ENCODE measurements at places on chromosomes 4 and X.

- DNase-seq: no peak
These were observed 340.0 kb downstream of the FBXW7 start for GRCh38 chr4:152195888-152196287.

DNA sequence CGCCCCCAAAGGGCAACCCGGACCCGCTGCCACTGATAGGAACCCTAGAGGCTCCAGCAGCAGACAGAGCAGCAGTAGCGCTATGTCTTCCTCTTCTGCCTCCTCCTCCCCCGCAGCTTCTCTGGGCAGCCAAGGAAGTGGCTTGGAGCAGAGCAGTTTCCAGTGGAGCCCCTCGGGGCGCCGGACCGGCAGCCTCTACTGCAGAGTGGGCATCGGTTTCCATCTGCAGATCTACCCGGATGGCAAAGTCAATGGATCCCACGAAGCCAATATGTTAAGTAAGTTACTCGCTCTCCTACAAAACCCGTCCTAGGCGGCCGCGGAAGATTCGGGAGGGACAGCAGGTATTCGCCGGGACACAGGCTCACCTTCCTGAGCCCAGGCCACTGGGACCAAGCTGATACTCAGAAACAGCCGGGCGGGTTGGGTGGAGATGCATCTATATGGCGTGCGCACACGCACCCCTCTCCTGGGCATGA is 477 bp downstream of the FGF5 start:
- no peak for DNase-seq

DNA sequence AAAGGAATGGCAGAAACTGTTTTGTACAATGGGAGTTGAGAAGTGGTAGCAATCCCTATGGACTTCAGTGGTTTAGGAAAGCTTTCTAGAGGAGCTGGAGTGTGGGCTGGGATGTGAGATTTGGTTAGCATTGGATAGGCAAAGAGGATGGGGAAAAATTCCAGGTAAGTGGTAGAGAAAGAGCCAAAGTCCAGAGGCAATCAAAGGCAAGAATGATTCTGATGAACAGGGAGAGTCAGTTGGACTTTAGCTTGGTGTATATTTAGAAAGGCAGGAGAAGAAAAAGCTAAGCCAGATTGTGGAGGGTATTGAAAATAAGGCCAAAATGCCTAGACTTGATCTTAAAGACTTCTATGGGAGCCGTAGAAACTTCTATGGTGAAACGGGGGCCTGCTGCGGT is 3.7 kb upstream of the VSIG4 start:
- DNase-seq: no peak

GRCh38 chr4:128635141-128635954 is 174.2 kb upstream of the JADE1 start:
- no peak for DNase-seq

GRCh38 chrX:135420831-135421230 is 913 bp upstream of the SMIM10L2A start:
- DNase-seq: no peak

GRCh38 chr4:173990126-173990868 is 293.2 kb downstream of the FBXO8 start:
- no peak for DNase-seq

DNA sequence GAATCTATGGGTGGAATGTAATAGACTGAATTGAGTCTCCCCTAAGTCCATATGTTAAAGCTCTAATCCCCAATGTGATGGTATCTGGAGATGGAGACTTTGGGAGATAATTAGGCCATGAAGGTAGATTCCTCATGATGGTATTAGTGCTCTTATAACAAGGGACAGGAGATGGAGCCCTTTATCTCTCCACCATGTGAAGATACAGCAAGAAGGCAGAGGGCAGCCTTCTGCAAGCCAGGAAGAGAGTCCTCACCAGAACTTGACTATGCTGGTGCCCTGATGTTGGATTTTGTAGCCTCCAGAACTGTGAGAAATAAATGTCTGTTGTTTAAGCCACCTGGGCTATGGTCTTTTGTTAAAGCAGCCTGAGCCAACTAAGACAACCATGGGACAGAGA is 76.4 kb upstream of the F8A3 start:
- no peak for DNase-seq

- no peak for DNase-seq
These were observed 470.0 kb downstream of the GASK1B start for GRCh38 chr4:157702831-157703230.

DNA sequence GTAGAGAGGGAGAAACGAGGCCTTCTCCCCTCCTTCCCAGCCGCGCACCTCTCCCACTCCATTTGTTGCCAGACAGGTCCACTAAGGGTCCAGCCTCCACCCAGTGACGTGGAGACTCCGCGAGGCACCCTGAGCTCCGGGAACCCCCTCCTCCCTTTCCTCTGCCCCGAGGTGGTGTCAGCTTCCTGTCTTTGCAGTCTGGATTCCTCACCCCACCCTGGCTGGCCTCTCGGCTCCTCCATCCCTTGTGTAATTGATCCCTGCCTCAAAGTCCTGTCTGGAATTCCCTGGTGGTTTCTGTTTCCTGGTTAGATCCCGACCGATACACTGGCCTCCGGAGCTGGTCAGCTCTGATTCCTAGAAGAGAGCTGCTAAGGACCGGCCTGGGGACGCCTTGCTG is 105.9 kb upstream of the SCOC start:
- no peak for DNase-seq

DNA sequence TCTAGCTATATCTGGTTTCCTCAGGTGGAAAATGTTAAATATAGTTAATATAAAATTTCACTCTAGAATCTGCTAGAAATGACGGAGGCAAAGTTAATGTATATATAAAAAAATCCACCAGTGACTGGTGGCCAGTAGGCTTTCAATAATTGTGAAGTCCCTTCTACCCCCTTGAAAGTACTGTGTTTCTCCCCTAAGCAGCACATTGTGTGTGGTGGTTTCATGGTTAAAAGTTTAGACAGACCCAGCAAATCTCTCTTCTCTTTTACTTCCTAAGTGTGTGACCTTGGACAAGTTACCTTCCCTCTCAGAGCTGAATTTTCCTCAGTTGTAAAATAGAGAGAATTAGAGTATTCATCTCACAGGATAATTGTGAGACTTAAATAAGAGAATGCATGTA is 600 bp upstream of the HEPH start:
- DNase-seq: no peak

- no peak for DNase-seq
These were observed 25.6 kb downstream of the NR0B1 start for GRCh38 chrX:30283456-30284200.

DNA sequence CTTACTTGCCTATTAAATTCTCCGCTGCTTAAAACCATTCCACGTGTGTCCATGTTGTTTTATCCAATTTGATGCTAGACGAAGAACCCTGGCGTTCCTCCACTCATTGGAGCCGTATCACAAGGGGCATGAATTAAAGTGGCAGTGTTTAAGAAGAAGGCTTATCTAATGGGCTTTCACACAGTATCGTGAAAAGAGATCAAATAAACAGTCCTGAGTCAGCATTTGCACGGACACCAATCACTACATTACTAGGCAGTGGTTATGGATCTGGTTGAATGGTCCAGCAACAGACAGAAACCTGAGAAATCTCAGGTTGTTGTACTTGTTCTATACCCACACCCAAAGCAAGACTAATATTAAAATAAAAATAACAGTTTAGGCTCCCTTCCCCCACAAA is 671.6 kb downstream of the FAT4 start:
- no peak for DNase-seq

DNA sequence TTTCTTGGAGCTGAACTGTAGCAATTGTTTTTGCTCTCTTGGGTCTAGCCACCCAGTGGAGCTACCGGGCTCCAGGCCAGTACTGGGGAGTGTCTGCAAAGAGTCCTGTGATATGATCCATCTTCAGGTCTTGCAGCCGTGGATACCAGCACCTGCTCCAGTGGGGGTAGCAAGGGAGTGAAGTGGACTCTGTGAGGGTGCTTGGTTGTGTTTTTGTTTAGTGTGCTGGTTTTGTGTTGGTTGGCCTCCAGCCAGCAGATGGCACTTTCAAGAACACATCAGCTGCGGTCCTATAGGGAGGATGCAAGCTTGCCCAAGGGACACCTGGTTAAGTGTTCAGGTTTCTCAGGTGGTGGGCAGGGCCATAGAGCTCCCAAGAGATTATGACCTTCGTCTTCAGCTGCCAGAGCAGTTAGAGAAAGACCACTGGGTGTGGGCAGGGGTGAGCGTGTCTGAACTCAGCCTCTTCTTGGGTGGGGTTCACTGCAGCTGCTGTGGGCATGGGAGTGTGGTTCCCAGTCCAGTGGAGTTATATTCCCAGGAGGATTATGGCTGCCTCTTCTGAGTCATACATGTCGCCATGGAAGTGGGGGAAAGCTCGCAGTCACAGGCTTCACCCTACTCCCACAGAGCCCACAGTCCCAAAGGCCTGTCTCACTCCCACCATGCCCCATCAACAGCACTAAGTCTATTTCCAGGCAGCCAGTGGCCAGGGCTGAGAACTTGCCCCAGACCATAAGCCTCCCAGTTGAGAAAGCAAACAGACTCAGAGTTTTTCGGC is 811.6 kb downstream of the GLUD2 start:
- no peak for DNase-seq

- no peak for DNase-seq
These were observed 540.9 kb downstream of the PPARGC1A start for GRCh38 chr4:23348789-23349498.

DNA sequence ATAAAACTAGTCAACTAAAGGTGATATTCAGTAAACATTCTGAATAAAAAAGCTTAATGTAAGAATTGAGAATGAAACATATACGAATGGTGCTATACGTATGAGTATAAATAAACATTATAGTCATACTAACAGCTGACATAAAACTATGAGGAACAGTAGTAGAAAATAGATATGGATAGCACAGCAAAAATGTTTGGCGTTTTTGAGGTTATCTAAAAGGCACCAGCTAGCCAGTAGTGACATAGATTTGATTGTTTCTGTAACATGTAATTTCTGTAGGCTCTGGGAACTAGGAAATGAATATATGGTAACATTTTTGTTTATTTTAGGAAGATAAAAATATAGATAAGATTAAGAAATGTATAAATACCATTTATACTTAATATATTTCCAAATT is 69.3 kb downstream of the SNX25 start:
- no peak for DNase-seq

- no peak for DNase-seq
These were observed 113.3 kb downstream of the EFNB1 start for GRCh38 chrX:68942104-68942503.

DNA sequence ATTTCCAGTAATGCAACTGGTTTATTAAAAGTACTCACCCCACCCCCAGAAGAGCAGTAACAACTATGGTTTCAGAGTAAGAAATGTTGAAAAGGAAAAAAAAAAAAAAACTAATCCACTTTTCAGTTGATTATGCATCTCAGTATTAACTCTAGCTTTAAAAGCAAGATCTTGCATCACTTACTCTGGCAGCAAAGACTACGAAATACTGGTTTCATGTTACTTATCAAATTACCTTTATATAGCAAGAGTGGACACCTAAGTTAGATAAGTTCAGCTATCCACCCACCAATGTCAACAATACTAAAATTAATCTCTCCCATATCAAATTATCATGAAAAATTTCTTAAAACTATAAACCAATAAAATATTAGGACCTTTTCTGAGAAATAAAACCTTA is 105.0 kb downstream of the ABCB7 start:
- no peak for DNase-seq

DNA sequence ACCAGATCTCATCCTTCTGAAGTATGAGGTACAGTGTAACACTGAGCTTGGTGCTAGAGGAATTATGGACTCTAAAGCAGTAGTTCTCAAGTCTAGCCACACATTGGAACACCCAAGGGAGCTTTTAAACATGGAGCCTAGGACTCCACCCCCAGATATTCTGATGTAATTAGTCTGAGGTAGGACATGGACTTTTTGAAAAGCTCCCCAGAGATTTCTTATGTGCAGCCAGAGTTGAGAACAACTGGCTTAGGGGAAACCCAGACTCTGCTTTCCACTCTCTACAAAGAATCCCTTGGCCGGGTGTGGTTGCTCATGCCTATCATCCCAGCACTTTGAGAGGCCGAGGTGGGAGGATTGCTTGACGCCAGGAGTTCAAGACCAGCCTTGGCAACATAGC is 11.6 kb upstream of the GDPD2 start:
- no peak for DNase-seq

- DNase-seq: no peak
These were observed 33.5 kb upstream of the CYBB start for GRCh38 chrX:37746218-37746941.

GRCh38 chr4:81509191-81509590 is 37.5 kb upstream of the RASGEF1B start:
- no peak for DNase-seq

- no peak for DNase-seq
These were observed 50.6 kb downstream of the SCFD2 start for GRCh38 chr4:53315300-53315699.

GRCh38 chrX:132842460-132843238 is 115.8 kb downstream of the HS6ST2 start:
- no peak for DNase-seq

- DNase-seq: no peak
These were observed 1.6 kb downstream of the SNX25 start for GRCh38 chr4:185211035-185211434.

GRCh38 chr4:101158134-101158482 is 189.2 kb downstream of the PPP3CA start:
- DNase-seq: no peak

GRCh38 chr4:88027611-88028608 is 20.5 kb downstream of the PKD2 start:
- no peak for DNase-seq

DNA sequence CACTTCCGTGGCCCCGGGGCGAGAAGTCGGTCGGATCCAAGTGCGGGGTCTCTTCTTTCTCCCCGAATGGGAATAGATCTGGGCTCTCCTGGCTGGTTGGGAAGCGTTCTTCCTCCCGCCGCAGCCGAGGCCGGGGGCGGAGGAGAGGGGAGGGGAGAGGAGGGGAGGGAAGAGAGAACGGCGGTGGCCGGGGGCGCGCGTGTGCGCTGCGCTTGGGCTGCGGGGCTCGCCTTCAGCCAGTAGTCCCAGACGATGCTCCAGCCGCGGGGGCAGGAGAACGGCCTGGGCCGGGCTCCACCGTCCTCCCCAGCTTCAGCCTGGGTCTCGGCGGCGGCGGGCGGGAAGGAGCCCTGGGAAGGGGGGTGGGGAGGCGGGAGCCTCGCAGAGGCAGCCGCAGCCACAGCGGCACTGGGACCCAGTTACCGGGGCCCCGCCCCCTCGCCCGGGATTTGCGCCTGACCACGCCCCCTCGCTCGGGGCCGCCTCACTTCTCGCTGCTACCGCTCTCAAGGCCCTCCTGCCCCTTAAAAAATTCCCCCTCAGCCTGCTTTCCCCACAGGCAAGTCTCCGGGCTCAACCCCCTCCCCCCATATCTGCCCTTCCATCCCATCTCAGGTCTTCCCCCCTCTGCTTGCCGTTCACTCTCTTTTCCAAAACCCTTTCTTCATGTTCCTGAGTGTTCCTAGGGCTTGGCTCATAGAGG is at the start of gene FGD1:
Gene FGD1, minus strand, starts transcription at position 421 of the 703 bp plus-strand sequence. CDS start 802 bp downstream, outside the sequence.
- no peak for DNase-seq

DNA sequence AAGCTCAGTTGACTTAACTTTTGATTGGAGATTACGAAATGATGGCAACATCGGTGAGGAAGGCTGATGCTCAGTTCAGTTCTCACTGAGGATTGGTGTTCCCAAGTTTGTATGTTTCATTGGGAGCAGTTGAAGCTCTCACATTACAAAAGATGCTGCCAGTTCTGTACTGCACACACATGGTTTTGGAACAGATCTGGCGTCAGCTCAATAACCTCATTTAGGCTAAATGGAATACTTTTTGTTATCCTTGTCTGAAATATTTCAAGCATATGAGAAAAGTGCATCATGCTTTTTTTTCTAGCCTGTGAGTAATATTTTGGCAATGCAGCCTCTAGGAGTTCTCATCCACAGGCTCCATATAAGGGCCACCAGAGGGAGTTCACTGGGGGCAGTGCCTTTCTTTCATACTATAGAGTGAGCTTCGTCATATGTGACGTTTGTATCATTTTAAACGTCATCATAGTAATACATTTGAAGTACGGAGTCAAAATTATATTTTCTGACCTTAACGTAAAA is 4.1 kb downstream of the ENPEP start:
- DNase-seq: no peak

Measured in activated effector memory CD4-positive, alpha-beta T cell treated with Interleukin-2 at 50 U/mL for 16 hours (primary cell).